ENCODE measurements at places on chromosomes 13 and 19.

GRCh38 chr19:11657307-11657706, 60.0 kb downstream of the ZNF627 start:
- DNase-seq: no peak

DNA sequence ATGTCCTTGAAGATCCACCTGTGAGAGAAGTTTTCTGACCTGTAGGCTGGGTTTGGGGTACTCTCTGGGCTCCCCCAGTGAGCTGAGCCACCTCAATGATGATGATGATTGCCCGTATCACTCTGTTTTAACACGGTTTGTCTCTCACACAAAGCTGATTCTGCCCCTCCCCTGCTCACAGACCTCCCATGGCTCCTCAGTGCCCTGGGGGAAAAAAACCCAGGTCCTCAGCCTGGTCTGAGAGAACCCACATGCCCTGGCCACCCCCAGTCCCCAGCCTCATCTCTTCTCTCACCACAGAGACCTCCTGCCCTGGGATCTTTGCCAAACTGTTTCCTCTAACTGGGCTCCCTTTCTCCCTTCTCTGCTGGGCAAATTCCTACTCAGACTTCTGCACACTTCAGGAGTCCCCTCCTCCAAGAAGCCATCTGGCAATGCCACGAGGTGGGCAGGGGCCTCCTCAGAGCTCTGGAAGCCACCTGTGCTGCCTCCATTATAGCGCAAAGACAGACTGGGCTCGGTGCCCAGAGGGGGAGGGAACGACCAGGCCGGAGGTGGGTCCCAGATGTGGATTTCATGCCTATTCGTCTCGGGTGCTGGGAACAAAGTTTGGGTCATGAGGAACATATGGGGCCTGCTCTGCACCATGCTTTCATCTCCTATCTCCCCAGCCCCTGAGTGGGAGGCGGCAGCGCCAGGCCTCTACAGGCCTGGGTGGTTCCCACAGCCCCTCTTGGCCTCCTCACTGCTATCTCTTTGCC, 8.5 kb upstream of the CA11 start:
- DNase-seq: peak; percentile 49

GRCh38 chr19:7230826-7231225, 63.4 kb downstream of the INSR start:
- DNase-seq: no peak

DNA sequence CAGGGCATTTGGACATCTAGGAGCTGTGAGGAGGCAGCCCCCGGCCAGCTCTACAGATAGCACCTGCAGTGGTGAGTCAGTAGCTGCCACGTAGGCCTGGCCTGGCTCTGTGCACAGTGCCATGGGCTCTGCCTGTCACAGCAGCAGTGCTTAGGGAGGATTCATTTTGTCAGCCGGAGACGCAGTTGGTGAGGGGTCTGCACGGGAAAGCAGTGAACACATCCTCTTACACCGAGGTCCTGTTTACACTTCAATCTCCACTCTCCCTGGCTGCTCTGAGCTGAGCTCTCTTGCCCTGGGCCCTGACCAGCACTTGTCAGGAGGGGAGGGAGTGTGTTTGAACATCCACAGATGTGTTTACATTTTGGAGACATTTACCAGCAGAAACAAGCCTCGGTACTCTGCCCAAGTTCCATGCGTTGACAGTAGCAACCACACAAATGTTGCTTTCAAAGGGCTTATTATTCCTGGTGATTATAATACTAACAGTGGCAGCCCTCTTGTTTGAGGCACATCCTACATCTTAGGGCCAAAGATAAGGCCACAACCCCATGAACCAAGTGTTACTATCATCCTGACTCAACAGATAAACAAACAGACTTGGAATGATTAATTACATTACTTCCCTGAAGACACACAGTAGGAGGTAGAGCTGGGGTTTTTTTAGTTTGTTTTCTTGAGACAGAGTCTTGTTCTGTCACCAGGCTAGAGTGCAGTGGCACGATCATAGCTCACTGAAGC, 148.9 kb downstream of the USP12 start:
- DNase-seq: no peak

- no peak for DNase-seq
Measured at GRCh38 chr13:40409278-40409677, 257.2 kb downstream of the FOXO1 start.

GRCh38 chr13:101512650-101513049, 60.2 kb downstream of the ITGBL1 start:
- no peak for DNase-seq

GRCh38 chr19:39212375-39212742, 8.3 kb upstream of the SYCN start:
- peak; percentile 55 for DNase-seq

DNA sequence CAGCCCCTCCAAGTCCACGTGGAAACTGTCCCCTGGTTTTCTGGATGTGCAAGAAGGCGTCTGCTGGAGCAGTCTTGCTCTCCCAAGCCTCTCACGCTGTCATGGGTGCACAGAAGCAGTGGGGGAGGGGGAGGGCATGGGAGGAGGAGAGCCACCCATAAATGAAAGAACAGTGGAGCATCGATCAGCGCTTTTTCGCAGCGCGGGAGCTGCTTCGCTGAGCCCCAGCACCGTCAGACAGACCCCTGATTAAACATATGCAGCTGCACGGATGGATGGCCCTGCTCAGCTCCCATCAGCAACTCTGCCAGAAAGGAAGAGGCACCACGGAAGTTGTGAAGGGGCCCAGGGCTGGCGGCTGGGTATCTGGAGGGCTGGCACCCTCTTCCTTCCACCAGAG, 264.9 kb downstream of the UQCRFS1 start:
- DNase-seq: no peak

GRCh38 chr19:38900743-38901190, 998 bp downstream of the NFKBIB start:
- DNase-seq: no peak

GRCh38 chr19:19578252-19578651, 40.2 kb downstream of the CILP2 start:
- DNase-seq: no peak

DNA sequence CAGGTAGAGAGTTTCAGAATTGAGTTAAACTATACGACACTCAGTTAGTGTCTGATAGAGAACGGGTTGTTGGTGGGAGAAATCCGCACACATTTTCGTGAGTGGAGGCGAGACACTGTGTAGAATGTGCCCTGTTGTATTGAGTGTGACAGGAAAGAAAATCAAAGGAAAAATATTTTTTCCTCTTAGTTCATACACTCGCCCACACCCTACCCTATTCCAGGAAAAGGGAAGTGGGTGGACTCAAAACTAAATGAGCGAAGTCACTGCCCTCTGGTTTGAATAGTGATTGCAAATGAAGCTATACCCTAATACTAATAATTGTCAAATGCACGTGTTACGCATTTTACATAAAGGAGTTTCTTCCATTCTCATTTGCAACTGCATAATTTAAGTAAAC, 2.0 kb downstream of the ZNF347 start:
- DNase-seq: no peak

DNA sequence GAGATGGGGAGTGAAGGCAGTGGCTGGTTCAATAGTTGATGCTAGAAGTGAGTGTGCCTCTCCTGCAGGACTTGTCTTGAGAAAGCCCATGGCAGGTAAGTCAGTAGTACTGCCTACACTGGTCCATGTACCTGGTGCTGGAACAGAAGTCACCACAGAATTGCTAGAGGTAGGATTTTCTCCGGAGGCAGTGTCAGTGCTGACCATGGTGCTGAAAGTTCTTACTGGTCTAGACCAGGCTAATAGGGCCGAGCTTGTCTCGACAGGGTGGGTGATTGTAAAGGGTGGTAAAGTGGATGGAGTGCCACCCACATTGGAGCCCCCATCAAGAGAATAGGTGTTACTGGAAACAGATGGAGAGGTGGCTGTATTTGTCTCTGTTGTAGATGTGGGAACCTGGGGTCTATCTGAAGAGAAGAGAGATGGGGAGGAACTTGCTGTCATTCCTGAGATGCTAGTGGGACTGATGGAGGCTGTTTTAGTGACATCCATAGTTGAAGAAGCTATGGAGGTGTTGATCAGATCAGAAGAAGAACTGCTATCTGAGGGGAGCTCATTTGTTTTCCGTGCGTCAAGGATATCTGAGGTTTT, 36.6 kb downstream of the MUC16 start:
- DNase-seq: peak; percentile 68

- DNase-seq: no peak
Measured at GRCh38 chr13:73781384-73781783, 352.8 kb downstream of the KLF12 start.

- peak; percentile 82 for DNase-seq
Measured at GRCh38 chr19:18895038-18895823, 727 bp downstream of the CERS1 start.

GRCh38 chr19:14409146-14410023, 9.8 kb downstream of the DDX39A start:
- no peak for DNase-seq

DNA sequence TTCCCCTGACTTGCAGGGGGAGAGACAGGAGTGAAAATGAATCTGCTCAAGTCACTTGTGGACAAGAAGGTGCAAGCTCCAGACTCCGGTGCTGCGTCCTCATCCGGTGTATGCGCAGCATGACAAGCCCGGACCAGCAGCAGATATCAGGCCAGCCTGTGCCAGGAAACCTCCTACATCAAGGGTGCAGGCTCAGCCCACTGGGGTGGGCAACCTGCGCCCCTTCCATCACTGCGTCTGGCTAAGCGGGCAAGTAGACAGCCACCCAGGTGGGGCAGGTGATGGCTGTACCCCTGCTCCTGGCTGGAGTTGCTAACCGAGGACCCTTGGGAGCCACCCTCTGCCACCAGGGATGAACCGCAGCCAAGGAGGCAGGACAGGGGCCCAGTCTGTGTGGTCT, 32.9 kb upstream of the SLC15A1 start:
- no peak for DNase-seq

DNA sequence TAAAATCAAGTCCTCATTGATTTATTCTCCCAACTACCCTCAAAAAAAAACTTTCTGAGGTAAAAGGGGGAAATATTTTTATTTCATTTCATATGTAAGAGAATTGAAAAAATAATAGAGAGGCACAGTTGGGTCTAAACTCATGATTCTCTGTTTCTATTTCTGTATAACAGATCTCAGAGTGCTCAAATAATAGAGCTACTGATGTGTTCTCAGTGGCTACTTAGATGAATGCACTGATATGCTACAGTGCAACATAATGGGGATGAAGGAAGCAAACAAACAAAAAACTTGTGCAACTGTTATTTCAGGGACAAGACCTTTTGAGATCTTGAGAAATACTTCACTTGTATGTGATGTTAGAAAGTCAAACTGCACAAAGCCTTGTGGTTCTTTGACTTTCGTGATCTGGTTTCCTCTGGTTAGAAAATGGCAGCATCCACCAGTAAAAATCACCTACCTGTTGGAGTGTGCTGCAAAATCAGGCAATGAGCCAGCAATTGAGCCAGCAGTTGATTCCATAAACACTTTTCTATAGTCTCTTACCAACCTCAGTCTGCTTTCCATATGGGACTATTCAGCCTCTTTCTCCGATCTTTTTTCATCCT, 9.7 kb upstream of the DACH1 start:
- DNase-seq: no peak

DNA sequence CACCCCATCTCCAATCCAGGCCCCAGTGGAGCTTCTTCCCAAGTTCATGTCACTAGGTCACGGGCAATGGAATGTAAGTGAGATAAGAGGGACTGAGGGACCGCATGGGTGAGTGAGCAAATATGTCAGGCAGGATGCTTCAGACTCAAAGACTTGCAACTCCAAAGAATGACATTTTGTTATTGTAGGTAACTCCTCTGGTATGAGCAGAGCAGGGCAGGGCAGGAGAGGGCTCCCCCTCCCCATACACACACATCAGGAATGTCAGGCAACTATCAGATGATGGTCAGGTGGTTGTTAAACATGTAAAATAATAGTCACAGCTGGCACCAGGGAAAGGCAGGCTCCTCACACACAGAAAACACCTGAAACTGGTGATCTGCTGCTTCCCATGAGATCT, 10.6 kb downstream of the ERVV-2 start:
- no peak for DNase-seq

DNA sequence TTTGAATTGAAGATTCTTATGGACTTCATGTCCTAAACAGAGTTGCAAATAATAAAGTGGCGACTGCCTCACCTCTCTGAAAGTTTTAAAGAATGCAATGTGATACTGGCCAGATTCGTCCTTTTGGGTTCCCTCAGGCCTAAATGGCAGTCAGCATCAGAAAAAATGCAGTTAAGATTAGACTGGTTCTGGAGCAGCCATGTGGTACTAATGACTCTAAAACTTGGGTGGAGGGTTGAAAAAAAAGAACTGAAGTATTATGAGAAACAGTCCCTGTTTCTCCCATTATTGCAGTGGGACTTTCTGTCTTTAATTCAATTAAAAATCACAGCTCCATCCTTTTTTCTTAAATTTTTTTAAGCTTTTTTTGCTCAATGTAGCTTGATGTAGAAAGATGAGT, 37.3 kb downstream of the WDFY2 start:
- no peak for DNase-seq

- DNase-seq: no peak
Measured at GRCh38 chr13:112908342-112908741, 60.7 kb upstream of the MCF2L start.

DNA sequence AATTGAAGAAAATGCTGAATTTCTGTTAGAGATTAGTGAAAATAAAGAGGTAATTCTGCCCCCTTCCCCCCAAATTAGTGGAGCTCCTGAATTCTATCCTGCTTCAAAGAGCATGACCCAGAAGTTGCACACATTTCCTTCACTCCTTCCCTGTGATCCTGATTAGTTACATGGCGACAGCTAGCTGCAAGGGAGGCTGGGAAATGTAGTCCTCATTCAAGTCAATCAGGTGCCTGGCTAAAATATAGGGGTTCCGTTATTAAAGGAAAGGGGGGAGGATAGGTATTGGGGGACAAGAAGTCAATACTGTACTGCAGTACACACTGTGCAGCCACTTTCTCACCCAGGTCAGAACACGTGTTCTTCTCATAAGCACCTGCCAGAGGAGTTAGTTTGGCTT, 65.8 kb downstream of the SIPA1L3 start:
- no peak for DNase-seq

Measured in NB4 (cell line).